SK-N-SH (cell line): ENCODE measurements at places on chromosomes 3 and 15.
A peak's percentile ranks its signal among the peaks of the same experiment; 100 is the strongest.

- no peaks in the 10 kb centered on the region for H3K36me3 ChIP-seq
- no peak for DNase-seq
- H3K4me3 ChIP-seq = no peak overlapping the region; the same call in 1 of the 2 replicates
- H3K27ac ChIP-seq = peak overlapping the region; percentile 92
Observed at GRCh38 chr3:73422571-73422970, 202.2 kb downstream of the PDZRN3 start.

DNA sequence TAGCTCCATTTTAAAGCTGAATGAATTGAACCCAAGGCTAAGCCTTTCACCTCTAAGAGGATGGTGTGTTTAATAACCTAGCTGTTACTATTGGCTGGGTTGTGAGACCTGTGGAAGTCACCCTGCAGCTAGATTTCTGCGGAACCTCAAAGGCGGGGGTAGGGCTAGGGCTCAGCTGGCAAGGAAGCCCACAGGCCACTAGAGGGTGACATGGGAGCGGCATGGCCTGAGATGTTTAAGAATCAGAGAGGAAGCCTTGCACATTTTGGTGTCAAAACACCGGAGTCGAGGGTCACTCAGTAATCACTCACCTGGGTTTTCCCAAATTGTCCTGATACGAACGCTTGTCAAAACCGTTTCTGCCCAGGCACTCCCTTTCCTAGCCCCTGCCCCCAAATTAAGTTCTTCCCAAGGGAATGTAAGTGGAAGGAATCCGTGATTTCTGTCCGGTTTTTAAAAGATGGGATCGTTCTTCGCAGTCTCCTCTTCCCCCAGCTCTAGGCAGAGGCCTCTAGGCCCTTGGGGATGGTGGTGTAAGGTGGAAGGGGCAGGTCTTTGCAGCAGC lies 3.8 kb upstream of the ACAD9 start:
- DNase-seq = peak; percentile 58
- H3K36me3 ChIP-seq = peaks cover 3% of the 10 kb centered on the region; the same call in 1 of the 2 replicates
- H3K4me1 ChIP-seq = no peaks in the 10 kb centered on the region
- no peak overlapping the region for H3K4me3 ChIP-seq

DNA sequence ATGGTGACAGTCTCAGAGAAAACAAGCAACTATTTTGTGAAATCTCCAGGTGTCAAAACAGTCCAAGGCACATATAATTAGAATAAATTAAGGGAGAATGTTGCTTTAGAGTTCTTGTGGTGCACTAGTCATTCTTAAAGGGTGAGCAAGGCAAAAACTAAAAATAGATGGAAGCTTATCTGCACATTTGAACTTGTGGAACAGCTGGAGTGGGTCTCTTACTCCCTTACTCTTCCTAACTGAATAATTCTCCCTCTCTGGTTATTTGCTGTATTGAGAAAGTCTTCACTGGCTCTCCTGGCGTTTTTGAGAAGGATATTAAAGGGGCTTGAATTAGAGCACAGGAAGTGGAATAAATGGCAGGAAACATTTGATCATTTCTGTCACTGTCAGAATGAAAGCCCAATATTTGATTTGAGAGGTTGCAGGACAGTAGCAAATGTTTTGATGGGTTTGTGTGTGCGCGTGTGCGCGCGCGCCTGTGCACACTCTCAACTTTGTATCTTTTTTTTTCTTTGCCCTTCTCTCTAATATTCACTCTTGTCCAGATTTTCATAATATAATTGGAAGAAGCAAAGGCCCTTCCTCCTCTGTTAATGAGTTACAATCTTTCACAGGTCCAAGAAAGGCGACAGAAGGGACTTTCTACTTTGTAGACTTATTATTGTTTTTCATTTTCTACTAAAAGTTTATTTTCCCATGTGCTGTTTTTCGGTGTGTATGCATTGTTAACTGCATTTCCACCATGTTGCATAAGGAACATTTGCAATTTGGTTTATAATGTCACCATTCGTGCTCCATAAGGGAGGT lies 40.9 kb downstream of the AKAP13 start:
- no peaks in the 10 kb centered on the region for H3K36me3 ChIP-seq
- no peak for DNase-seq
- no peak overlapping the region for H3K4me3 ChIP-seq
- H3K27ac ChIP-seq = no peak overlapping the region
- no peaks in the 10 kb centered on the region for H3K27me3 ChIP-seq

GRCh38 chr3:115760716-115761115 lies 137.4 kb downstream of the GAP43 start:
- H3K4me3 ChIP-seq = no peak overlapping the region
- no peaks in the 10 kb centered on the region for H3K36me3 ChIP-seq
- DNase-seq = peak; percentile 65
- H3K27me3 ChIP-seq = no peaks in the 10 kb centered on the region
- peak overlapping the region; percentile 98 for H3K27ac ChIP-seq
- peaks cover under 1% of the 10 kb centered on the region; the same call in 1 of the 2 replicates for H3K4me1 ChIP-seq

- peaks cover 16% of the 10 kb centered on the region for H3K4me1 ChIP-seq
- no peaks in the 10 kb centered on the region for H3K36me3 ChIP-seq
- DNase-seq = no peak
- H3K4me3 ChIP-seq = no peak overlapping the region
Observed at GRCh38 chr15:34812369-34812768, 17.0 kb upstream of the ACTC1 start.

GRCh38 chr15:71194286-71194685 lies 79.0 kb downstream of the THSD4 start:
- H3K4me1 ChIP-seq = no peaks in the 10 kb centered on the region; the same call in 1 of the 2 replicates
- no peak for DNase-seq
- H3K4me3 ChIP-seq = no peak overlapping the region
- no peaks in the 10 kb centered on the region for H3K27me3 ChIP-seq

- H3K4me3 ChIP-seq = no peak overlapping the region
- no peak for DNase-seq
- H3K36me3 ChIP-seq = no peaks in the 10 kb centered on the region
- H3K27me3 ChIP-seq = no peaks in the 10 kb centered on the region
- H3K4me1 ChIP-seq = peaks cover 29% of the 10 kb centered on the region; the same call in 1 of the 2 replicates
Observed at GRCh38 chr15:90037511-90037860, 36.4 kb downstream of the ZNF710 start.

DNA sequence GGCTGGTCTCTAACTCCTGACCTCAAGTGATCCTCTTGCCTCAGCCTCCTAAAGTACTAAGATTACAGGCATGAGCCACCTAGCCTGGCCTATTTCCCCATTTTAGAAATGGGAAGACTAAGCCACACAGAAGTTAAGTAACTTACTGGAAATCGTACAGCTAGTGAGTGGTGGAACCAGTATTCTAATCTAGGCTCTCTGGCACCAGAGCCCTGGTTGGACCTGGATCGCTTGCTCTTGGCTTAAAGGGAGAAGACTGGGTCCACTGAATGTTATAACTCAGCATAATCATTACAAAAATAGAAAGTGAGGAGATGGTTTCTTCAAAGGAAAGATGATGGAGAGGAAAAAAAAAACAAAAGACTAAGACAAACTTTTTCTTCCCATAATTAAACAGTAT lies 37.4 kb upstream of the CNTN3 start:
- H3K36me3 ChIP-seq = no peaks in the 10 kb centered on the region
- H3K4me1 ChIP-seq = 0 out of 2 replicates have a peak, but pooled peaks cover 6% of the 10 kb centered on the region
- DNase-seq = no peak
- H3K27ac ChIP-seq = no peak overlapping the region
- no peak overlapping the region for H3K4me3 ChIP-seq

DNA sequence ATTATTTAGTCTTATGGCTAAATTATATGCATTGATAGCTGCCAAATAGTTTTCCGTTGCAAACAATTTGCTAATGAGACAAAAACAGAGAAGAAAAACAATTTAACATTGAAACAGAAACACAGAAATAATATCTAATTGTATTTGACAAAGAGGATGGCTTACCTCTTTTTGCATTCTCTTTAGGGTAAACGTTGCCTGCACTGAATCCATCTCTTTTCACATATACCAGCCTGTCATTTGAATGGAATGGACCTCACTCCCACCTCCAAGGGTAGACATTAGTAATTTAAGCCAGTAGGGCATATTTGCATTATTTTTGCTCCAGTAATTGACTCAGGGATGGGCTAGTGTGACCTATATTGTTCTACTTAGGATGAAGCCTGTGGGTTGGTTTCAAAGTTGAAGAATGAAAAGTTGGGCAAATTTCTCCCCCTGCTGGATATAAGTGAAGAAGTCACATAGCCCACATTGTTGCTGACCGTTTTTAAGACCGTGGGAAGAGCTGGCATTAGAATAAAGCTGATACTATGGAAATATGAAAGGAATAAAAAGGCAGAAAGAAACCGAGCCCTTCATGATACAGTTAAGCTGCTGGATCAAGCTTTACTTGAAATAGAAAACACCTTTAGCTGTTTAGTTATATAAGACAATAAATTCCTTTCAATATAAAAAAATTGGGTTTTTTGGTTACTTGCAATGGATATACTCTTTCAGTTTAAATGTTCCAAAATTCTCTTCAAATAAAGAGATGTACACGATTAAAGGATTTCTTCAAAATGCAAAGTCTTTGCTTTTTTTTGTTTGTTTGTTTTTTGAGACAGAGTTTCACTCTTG lies 26.9 kb downstream of the PIERCE2 start:
- no peak overlapping the region for H3K4me3 ChIP-seq
- no peaks in the 10 kb centered on the region for H3K27me3 ChIP-seq
- no peaks in the 10 kb centered on the region for H3K4me1 ChIP-seq
- H3K27ac ChIP-seq = no peak overlapping the region
- DNase-seq = peak; percentile 68

GRCh38 chr15:81049835-81050234 lies 49.1 kb downstream of the TLNRD1 start:
- H3K36me3 ChIP-seq = no peaks in the 10 kb centered on the region
- H3K27ac ChIP-seq = no peak overlapping the region
- H3K4me1 ChIP-seq = no peaks in the 10 kb centered on the region
- DNase-seq = no peak

- H3K4me1 ChIP-seq = peaks cover 19% of the 10 kb centered on the region
- H3K36me3 ChIP-seq = peaks cover 62% of the 10 kb centered on the region
- peak overlapping the region; percentile 2; the same call in 1 of the 2 replicates for H3K27ac ChIP-seq
- H3K4me3 ChIP-seq = no peak overlapping the region
Observed at GRCh38 chr3:45981346-45982074, 14.1 kb downstream of the FYCO1 start.

- DNase-seq = no peak
- H3K4me1 ChIP-seq = no peaks in the 10 kb centered on the region
- no peaks in the 10 kb centered on the region for H3K36me3 ChIP-seq
Observed at GRCh38 chr15:100042558-100042957, 299.2 kb downstream of the ADAMTS17 start.
